Activated T-helper 2 cell treated with anti-CD3 and anti-CD28 coated beads, Interferon-gamma antibody, Interleukin-2, Interleukin-4, amounts not matched to agents 10 μg/mL and 5 μg/mL and 100 μg/mL, durations not matched to agents 14 hours and 24 hours and 36 hours (primary cell): ENCODE measurements at places on chromosomes 13 and 19. TPM values are rescaled to one million over a fixed set of nuclear protein-coding genes. Genes with fewer than 3 reads are reported as not detected.

The HMG20B gene
- total RNA-seq, result 55.3 and 66.3 TPM in 2 replicates

- H3K4me3 ChIP-seq, result peak overlapping the region; percentile 61
- no peaks in the 10 kb centered on the region for H3K27me3 ChIP-seq
- H3K27ac ChIP-seq, result peak overlapping the region; percentile 58
- peaks cover 7% of the 10 kb centered on the region for H3K4me1 ChIP-seq
- H3K36me3 ChIP-seq, result no peaks in the 10 kb centered on the region
- DNase-seq, result no peak
These were observed 169.0 kb upstream of the UFM1 start for GRCh38 chr13:38180670-38181069.

The ZNF30 gene
- 3.3 and 3.5 TPM in 2 replicates for total RNA-seq

- peak overlapping the region; percentile 1 for H3K27ac ChIP-seq
- DNase-seq, result no peak
- H3K27me3 ChIP-seq, result no peaks in the 10 kb centered on the region
- H3K36me3 ChIP-seq, result no peaks in the 10 kb centered on the region
- H3K4me1 ChIP-seq, result peaks cover 16% of the 10 kb centered on the region
- H3K4me3 ChIP-seq, result no peak overlapping the region
These were observed 58.5 kb downstream of the DGKH start for GRCh38 chr13:42106998-42107397.

GRCh38 chr13:44664308-44664707 is 88.2 kb upstream of the TSC22D1 start:
- H3K27me3 ChIP-seq, result peaks cover 12% of the 10 kb centered on the region
- H3K27ac ChIP-seq, result no peak overlapping the region
- no peak for DNase-seq
- no peaks in the 10 kb centered on the region for H3K4me1 ChIP-seq
- no peak overlapping the region for H3K4me3 ChIP-seq

DNA sequence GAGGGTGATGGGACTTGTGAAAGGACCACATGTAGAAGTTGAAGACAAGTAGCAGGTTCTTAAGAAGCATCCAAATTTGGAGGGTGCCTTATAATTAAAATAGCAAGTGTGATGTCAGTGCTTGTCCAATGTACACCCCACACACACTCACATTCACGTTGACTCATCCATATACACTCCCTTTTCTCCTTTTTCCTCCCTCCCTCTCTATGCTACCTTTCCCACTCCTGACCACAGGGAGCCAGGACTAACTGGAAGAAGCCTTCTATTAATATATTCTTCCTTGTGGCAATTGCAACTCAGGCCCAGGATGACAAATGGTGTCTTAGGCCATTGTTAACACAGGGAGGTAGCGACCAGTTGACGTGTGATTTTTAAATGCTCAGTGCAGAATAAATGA is 16.3 kb upstream of the GPR183 start:
- H3K4me3 ChIP-seq, result peak overlapping the region; percentile 31
- no peak for DNase-seq
- peak overlapping the region; percentile 96 for H3K27ac ChIP-seq
- H3K4me1 ChIP-seq, result peaks cover 60% of the 10 kb centered on the region
- H3K27me3 ChIP-seq, result no peaks in the 10 kb centered on the region

DNA sequence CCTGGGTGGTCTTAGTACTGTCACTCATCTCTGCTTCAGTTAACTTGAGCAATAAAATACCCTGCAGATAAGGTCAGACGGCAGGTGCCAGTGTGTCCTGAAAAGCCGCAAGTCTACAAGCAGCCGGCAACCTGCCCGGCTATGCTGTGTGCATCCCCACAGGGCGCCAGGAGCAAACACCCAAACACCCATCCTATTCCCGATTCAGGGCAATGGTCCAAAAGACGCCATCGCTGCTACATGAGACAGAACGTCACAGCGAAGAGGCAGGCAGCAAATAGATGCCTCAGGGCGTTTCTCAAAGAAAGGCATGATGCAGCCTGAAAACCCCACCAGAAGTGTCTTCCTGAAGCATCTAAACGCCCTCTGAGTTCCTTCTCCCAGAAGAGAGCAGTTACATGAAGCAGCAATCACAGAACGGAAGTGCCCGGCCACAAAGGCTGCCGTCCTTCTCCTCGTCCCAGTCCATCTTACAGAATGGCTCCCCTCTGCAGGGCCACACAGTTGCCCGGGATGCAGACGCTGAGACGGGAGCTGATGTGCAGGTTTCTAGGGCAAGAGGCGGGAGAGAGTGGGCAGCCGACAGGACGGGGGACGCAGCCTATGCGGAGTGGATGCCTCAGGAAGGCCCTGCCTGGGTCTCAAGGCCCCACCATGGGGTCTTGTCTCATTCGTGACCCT is 35.1 kb downstream of the RASA3 start:
- no peaks in the 10 kb centered on the region for H3K27me3 ChIP-seq
- H3K4me1 ChIP-seq, result peaks cover 1% of the 10 kb centered on the region
- DNase-seq, result no peak
- peaks cover 16% of the 10 kb centered on the region for H3K36me3 ChIP-seq

The TUBA3C gene
- total RNA-seq, result not detected in 2 replicates

The PIBF1 gene
- total RNA-seq, result 19.6 and 22.1 TPM in 2 replicates

The CAMSAP3 gene
- total RNA-seq, result 0.23 and 0.55 TPM in 2 replicates

- no peaks in the 10 kb centered on the region for H3K36me3 ChIP-seq
- DNase-seq, result no peak
- H3K27me3 ChIP-seq, result peaks cover 50% of the 10 kb centered on the region
- H3K27ac ChIP-seq, result no peak overlapping the region
These were observed 166.9 kb downstream of the SLC7A1 start for GRCh38 chr13:29428310-29429181.

- H3K27ac ChIP-seq, result no peak overlapping the region
- H3K27me3 ChIP-seq, result no peaks in the 10 kb centered on the region
- no peak overlapping the region for H3K4me3 ChIP-seq
- peaks cover 51% of the 10 kb centered on the region for H3K36me3 ChIP-seq
- no peak for DNase-seq
These were observed 27.6 kb downstream of the MAU2 start for GRCh38 chr19:19348266-19348665.

- no peaks in the 10 kb centered on the region for H3K36me3 ChIP-seq
- no peak overlapping the region for H3K4me3 ChIP-seq
- peaks cover 3% of the 10 kb centered on the region for H3K4me1 ChIP-seq
- peaks cover 5% of the 10 kb centered on the region for H3K27me3 ChIP-seq
- no peak overlapping the region for H3K27ac ChIP-seq
- DNase-seq, result no peak
These were observed 16.1 kb upstream of the MTIF3 start for GRCh38 chr13:27466513-27466912.

- H3K4me3 ChIP-seq, result no peak overlapping the region
- no peak overlapping the region for H3K27ac ChIP-seq
- H3K27me3 ChIP-seq, result no peaks in the 10 kb centered on the region
- H3K4me1 ChIP-seq, result peaks cover 17% of the 10 kb centered on the region
These were observed 12.2 kb upstream of the ZNF888 start for GRCh38 chr19:52935434-52935833.

DNA sequence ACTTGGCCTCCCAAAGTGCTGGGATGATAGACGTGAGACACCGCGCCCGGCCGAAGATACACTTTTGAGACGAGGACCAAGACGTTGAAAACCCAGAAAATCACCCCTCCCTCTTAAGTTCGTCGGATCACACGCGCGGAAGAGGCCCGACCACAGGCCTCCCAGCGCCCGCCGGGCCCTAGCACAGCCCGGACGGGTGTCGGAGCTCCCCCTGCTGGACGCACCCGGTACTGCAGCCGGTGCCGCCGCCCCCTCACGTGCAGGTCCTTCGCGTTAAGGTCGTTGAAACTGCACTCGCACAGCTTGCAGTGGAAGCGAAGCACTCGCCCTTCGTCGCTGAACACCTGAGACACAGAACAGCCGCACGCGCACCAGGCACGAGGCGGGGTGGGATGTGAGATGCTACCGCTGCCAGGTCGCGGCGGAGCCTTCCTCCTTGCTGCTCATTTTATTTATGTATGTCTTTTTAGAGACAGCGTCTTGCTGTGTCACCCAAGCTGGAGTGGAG is 35.7 kb upstream of the MATK start:
- no peak overlapping the region for H3K27ac ChIP-seq
- no peaks in the 10 kb centered on the region for H3K27me3 ChIP-seq
- H3K36me3 ChIP-seq, result no peaks in the 10 kb centered on the region

DNA sequence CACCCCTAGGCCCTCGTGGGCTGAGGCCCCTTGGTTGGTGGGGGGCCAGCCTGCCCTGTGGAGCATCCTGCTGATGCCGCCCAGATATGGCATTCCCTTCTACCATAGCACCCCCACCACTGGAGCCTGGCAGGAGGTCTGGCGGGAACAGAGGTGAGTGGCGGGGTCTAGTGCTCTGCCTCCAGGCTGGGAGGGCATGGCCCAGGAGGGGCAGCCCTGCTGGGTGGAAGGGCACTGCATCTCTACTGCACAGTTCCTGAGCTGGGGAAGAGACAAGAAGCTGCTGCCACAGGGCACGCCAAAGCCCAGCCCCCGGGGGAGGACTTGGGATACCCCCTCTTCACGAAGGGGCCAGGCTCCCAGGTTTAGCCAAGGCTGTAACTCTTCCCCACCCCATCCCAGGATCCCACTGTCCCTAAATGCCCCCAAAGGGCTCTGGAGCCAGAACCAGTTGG is 2.4 kb upstream of the KMT2B start:
- no peaks in the 10 kb centered on the region for H3K27me3 ChIP-seq
- peaks cover 54% of the 10 kb centered on the region for H3K36me3 ChIP-seq
- no peak for DNase-seq
- peaks cover 48% of the 10 kb centered on the region for H3K4me1 ChIP-seq
- H3K4me3 ChIP-seq, result peak overlapping the region; percentile 94

The IL4I1 gene
- total RNA-seq, result 42.3 and 42.4 TPM in 2 replicates

The GDF15 gene
- not detected in 2 replicates for total RNA-seq

GRCh38 chr13:32234914-32235313 is 80.2 kb downstream of the ZAR1L start:
- H3K36me3 ChIP-seq, result peaks cover 13% of the 10 kb centered on the region
- no peaks in the 10 kb centered on the region for H3K27me3 ChIP-seq
- H3K27ac ChIP-seq, result no peak overlapping the region
- DNase-seq, result no peak
- H3K4me1 ChIP-seq, result no peaks in the 10 kb centered on the region
- no peak overlapping the region for H3K4me3 ChIP-seq

DNA sequence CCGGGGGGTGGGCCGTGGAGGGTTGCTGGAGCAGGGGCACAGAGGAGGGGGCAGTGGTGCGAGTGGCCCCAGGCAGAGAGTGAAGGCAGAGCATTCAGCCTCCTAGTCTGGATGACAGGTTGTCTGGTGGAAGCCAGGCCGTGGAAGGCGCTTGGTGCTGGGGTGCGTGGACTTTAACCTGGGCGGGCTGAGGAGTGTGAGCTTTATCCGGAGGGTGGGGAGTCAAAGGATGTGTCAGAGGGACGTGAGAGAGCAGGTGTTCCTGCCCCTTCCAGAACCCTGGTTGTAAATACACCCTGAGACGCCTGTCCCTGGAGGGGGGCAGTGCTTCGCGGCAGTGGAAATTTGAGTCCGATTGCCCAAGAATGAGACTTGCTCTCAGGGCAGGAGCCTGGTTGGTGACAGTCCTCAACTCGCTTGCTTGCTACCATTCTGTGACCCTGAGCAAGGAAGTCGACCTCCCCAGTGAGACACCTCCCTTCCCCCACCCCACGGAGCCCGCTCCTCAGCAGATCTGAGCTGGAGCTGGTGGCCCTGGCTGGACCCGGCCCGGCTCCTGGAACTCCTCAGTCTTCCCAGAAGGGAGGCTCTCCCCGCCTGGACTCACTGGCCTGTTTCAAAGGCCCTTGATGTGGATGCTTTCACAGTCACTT is 2.3 kb downstream of the SPPL2B start:
- H3K4me3 ChIP-seq, result peak overlapping the region; percentile 56
- peaks cover 42% of the 10 kb centered on the region for H3K4me1 ChIP-seq
- peaks cover 27% of the 10 kb centered on the region for H3K36me3 ChIP-seq
- H3K27ac ChIP-seq, result peak overlapping the region; percentile 62
- no peak for DNase-seq

The PPP1R12C gene
- 104 and 108 TPM in 2 replicates for total RNA-seq

- DNase-seq, result no peak
- no peaks in the 10 kb centered on the region for H3K27me3 ChIP-seq
- no peaks in the 10 kb centered on the region for H3K4me1 ChIP-seq
- H3K27ac ChIP-seq, result no peak overlapping the region
- no peaks in the 10 kb centered on the region for H3K36me3 ChIP-seq
These were observed 2318.0 kb downstream of the PCDH9 start for GRCh38 chr13:64912141-64912540.

The APC2 gene
- 0.07 and 0.21 TPM in 2 replicates for total RNA-seq

The ZNF28 gene
- 13.5 and 17.6 TPM in 2 replicates for total RNA-seq

DNA sequence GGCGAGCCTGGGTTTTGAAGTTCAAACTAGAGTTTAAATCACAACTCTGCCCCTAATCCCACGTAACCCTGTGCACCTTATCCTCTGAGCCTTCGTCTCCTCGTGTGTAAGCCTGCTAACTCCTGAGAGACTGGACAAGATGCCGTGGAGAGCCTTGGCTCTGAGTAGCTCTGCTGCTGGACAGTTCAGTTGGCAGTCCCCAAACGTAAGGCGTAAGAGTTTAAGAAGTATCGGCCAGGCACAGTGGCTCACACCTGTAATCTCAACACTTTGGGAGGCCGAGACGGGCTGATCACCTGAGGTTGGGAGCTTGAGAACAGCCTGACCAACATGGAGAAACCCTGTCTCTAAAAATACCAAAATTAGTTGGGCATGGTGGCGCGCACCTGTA is 4.7 kb upstream of the CD79A start:
- H3K4me3 ChIP-seq, result peak overlapping the region; percentile 2
- no peak for DNase-seq
- no peaks in the 10 kb centered on the region for H3K27me3 ChIP-seq
- H3K36me3 ChIP-seq, result peaks cover 50% of the 10 kb centered on the region

- H3K36me3 ChIP-seq, result no peaks in the 10 kb centered on the region
- no peaks in the 10 kb centered on the region for H3K27me3 ChIP-seq
- H3K4me1 ChIP-seq, result no peaks in the 10 kb centered on the region
- no peak overlapping the region for H3K4me3 ChIP-seq
These were observed 637.1 kb downstream of the UQCRFS1 start for GRCh38 chr19:28575816-28576215.

DNA sequence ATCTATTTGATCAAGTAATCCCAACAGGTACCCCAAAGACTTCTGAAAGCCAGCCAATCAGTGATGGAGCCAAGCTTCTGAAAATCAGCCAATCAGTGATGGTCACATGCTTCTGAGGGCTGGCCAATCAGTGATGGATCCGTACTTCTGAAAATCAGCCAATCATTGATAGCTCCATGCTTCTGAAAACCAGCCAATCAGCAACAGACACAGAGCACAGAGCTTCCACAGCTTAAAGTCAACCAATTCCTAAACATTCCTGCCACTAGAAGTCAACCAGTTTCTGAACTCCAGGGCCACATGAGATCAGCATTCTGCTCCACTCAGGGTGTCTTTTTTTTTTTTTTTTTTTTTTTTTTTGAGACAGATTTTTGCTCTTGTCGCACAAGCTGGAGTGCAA is 8.2 kb upstream of the HSD17B14 start:
- no peak overlapping the region for H3K4me3 ChIP-seq
- H3K36me3 ChIP-seq, result no peaks in the 10 kb centered on the region
- DNase-seq, result no peak
- H3K27me3 ChIP-seq, result no peaks in the 10 kb centered on the region
- H3K27ac ChIP-seq, result no peak overlapping the region
